ENCODE measurements at places on chromosomes 12 and 14.

- no peak for DNase-seq
These were observed 86.2 kb downstream of the HELB start for GRCh38 chr12:66388517-66388916.

DNA sequence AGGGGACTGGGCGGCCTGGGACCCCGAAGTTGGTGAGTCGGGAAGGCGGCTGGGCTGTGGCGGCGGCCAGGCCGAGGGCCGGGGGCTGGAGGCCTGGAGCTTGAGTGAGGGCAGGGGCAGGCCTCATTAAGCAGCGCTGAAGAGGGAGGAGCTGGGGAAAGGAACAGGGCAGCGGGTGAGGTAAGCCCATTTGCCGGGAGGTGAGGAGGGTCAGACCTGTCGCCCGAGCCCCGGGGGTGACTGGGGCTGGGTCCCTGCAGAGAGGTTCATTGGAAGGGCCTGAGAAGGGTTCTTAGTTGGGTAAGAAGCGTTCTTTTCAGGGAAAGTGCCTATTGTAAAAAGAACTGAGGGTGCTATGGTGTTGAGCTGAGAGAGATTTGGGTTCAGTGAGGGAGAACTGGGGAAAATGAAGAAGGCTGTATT lies 441 bp downstream of the RAB5B start:
- DNase-seq = no peak

DNA sequence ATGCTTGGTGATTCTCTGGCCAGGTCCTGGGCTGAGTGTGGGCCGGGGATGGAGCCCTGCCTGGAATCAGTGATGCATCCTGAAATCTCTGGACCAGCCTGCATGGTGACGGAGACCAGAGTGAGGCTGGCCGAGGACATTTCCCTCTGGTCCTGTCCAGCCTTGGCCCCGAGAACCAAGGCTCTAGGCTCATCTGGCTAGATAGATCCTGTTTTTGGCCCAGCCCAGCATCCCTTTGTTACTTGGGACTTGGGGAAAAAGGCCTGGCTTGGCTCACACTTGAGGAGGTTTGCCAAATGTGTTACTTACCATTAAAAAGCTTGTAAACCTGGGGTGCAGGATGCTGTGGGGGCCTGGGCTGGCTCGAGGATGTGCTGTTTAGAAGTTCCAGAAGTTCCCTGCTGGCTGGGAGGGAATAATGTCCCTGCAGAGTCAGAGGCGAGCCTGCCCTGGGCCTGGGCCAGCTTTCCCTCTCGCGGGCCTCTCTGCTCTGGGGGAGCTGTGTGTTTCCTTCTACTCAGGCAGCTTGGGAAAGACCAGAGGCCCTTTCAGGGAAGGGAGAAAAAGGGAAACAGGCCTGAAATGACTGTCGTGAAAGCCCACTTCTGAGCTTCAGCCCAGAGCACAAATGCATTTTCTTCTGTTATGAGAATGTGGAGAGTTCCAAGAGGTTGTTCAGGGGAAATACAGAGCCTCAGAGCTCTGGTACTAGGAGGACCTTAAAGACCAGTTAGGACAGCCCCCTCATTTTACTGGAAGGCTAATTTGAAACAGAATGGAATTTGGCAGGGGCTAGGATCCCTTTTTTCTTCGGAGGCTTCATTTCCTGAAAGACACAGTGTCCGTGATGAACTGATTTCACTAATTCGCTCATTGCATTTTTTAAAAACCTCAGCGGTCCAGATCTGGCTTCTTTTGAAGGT lies 47.2 kb upstream of the CTDSP2 start:
- DNase-seq = peak; percentile 40

DNA sequence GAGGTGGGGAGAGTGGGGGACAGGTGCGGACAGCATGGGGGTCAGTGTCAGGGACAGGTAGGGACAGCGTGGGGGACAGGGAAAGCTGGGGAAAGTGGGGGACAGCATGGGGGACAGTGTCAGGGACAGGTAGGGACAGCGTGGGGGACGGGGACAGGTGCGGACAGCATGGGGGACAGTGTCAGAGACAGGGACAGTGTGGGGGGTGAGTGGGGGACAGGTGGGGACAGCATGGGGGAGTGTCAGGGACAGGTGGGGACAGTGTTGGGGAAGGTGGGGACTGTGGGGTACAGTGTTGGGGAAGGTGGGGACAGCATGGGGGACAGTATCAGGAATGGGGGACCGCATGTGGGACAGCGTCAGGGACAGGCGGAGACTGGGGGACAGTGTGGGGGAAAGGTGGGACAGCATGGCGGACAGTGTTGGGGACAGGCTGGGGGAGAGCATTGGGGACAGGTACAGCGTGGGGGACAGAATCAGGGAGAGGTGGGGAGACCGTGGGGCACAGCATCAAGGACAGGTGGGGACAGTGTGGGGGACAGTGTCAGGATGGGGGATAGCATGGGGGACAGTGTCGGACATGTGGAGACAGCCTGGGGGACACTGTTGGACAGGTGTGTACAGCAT lies 96.1 kb downstream of the TMEM121 start:
- DNase-seq = no peak

DNA sequence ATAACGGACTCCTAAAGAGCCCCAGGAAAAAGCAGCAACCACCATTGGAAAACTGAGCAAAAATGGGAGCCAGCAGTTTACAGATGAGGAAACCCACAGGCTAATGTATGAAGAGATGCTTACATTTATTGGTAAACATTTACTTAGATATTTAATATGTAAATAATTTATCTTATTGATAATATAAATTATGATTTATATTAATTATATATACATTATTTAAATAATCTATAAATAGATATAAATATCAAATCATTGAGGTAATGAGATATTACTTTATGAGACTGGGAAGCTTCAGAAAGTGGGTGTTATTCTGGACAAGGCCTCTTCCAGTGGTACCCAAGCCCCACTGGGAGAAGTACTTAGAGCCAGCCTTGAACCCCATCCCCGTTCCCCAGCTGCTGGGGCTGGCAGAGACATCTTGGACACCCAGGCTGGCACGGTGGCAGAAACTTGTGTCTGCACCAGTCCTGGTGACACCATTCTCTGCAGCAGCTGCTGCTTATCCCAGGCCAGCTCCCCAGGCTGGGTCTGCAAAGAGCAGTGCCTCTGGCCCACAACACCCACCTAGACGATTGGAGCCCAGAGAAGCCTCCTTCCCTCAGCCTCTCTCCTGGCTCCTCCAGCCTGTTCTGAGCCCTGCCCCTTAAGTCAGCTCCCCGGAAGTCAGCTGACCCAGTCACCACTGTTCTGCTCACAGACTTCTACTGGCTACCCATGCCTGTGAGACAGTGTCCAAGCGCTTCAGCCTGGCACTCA lies 25.9 kb downstream of the ISCA2 start:
- no peak for DNase-seq

Measured in NCI-H1092 treated with DMSO at 0.1 percent for 48 hours (cell line).